KBM-7 (cell line): ENCODE measurements at places on chromosomes 16 and 17.

- DNase-seq = peak; percentile 88
Measured at GRCh38 chr17:38869526-38870258, at the start of gene LASP1. Gene LASP1 (plus strand): TSS chr17:38870058. CDS start chr17:38870190, 132 bp downstream.

GRCh38 chr16:53358884-53359283 is 75.4 kb upstream of the RBL2 start:
- no peak for DNase-seq

DNA sequence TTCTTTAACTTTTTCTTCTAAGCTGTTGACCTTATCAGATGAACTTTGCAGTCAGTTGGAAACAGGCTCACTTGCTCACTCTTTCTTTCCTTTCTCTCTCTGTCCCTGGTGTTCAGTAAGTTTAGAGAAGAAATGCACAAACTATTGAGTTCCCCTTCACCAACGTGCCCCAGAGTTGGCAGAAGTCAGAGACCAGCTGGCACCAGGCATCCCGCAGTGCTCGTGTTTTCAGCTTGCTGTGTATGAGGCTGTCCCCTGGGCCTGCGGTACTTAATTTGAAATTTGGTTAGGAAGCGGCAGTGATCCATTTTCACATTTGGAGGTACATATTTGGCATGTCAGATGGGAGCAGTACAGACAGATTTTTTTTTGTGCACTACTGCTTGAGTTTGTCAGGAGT is 258.6 kb downstream of the SNX29 start:
- DNase-seq = no peak

DNA sequence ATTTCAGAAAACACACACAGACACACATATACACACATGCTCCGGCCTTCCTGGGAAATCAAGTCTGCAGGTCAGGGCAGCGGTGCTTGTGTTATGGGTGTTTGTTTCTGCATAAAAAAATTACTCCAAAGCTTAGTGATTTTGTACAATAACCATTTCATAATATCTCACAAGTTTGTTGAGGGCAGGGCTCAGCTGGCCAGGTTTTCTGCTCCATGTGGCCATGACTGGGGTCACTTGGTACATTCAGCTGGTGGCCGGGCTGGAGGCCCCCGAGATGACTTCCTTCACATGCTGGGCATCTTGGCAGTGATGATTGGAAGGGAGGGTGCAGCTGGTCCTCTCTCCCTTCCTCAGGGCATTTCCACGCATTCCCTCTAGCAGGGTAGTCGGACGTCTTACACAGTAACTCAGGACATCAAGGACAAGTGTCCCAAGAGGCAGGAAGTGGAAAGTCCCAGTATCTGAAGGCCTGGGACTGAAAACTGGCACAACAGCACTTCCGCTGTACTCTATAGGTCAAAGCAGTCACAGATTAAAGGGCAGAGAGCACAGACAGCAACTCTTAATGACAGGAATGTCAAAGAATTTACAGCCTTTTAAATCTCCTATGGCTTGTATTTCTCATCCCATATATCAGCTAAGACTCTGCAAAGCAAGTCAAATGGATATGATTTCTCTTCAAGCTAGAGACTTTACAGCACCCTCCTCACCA is 127.4 kb downstream of the ZNF18 start:
- DNase-seq = no peak

DNA sequence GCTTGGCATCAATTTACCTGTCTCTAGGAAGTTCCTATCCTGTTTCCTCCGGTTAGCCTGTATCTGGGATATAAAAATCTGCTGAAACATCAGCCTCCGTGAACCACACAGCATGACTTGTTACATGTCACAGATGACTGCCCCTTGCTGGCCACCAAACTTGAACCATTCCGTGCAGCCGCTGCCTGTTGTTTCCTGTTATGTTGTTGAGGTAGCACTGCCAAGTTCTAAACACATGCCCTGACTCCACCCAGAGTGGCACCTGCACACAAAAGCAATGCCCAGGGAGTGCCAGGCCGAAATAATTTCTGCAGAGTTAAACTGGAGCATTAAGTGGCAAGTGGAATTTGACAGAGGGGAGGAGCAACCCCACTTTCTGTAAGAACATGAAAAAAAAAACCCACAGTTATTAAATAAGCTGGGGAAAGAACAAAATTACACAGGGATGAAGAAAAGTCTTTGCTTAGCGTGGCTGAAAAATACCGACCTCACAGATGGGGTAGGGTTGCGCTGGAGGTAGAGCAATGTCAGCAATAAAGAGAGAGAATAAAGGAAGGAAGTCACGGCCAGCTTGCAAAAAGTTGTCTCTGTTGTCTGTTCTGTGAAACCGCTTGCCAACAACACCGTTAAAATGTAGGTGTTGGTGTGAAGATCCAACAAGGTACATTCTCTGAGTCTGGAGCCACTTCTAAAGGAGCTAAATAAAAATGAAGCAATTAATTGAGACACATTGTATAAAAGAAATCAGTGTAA is 174.6 kb upstream of the CDH13 start:
- no peak for DNase-seq

- no peak for DNase-seq
Measured at GRCh38 chr17:79730769-79731483, at the start of gene ENPP7. Gene ENPP7 (plus strand): TSS chr17:79730943. CDS start chr17:79731140, 197 bp downstream.
